ENCODE measurements at places on chromosomes 4 and X.

GRCh38 chr4:612052-612748 is 13.2 kb upstream of the PDE6B start:
- no peak for DNase-seq

- DNase-seq: no peak
Measured at GRCh38 chr4:40515398-40516293, 114.0 kb downstream of the RBM47 start.

DNA sequence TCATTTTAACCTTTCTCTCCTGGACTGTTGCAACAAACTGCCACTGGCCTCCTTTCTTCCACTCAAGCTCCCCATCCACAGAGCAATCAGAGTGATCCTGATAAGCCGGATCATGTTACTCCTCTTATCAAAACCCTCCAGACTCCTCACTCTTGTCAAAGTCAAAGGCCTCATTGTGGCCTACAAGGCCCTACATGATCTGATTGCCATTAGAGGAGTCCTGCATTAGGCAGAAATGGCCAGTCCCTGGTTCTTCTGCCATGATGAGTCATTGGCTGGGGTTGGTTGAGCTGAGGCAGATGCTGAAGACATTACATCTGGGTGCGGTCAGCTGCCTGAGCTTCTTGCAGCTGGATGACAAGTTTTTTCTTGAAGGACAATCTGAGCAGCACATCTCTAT is 32.7 kb upstream of the CASK start:
- no peak for DNase-seq

- no peak for DNase-seq
Measured at GRCh38 chr4:15910155-15910940, 28.2 kb downstream of the FGFBP1 start.

DNA sequence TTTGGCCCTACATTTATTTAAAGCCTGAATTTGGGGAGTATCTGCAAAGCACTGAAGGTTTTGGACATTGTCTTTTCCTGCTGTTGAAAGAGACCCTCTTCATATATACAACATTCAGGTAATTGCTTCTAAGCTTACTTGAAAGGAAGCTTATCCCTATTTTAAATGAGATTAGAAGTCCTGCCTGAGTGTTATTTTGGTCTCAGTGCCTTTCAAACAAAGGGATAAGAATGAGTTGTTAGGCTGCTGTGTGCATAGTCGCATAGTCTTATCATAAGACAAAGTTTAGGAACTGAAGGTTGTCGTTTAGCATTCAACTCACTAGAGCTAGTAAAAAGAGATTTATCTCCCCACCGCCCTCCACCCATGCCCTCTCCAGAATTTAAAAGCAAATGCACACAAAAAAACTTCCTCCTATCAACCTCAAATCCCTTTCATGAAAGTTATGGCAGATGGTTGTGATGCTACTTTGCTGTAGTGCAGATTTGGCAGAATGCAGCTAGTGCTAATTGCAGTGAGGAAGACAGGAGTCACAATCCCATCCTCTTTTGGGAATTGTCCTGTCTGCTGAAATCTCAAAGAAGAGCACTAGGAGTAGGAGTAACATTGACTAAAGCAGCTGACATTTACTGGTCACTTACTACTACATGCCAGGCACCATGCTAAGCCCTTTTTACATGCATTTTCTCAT is 5.8 kb downstream of the HERC3 start:
- no peak for DNase-seq

DNA sequence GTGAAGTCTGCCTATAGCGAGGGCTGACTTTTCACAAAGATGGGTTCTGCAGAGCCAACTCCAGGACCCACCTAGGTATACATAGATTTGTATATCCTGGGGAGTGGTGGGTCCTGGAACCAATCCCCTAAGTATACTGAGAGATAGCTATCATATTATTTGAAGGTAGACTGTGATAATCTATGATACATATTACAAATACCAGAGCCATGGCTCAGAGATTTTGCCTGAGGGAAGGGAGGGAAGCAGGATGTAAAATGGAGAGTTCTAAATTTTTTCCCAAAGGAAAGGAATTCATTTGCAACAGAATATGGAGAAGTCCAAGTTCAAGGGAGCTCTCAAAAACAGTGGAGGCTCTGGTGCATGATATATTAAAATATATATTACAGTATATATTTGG is 7.2 kb downstream of the TCEAL3 start:
- no peak for DNase-seq

GRCh38 chr4:2741626-2742025 is 14.5 kb downstream of the TNIP2 start:
- DNase-seq: no peak

- no peak for DNase-seq
Measured at GRCh38 chrX:154761977-154762536, 607 bp upstream of the DKC1 start.

GRCh38 chr4:10093801-10094552 is 22.6 kb downstream of the WDR1 start:
- no peak for DNase-seq

DNA sequence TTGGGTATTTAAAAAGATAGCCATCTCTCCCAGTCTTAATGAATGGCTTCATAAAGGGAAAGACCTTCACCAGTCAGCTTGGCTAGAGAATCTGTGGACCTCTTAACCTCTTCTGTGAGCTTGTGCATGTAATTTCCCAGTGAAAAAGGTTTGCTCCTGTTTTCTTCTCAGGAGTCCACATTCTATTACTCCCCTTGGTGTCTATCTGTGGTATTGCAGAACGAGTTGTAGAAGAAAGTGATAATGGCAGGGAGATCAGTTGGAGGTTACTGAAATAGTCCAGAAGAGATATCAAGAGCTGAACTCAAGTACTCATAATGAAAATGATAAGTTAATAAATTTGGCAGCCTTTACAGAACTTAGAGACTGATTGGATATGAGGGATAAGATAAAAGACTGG is 16.5 kb upstream of the VAMP7 start:
- no peak for DNase-seq

GRCh38 chrX:80293354-80293753 is 126.9 kb upstream of the TENT5D start:
- no peak for DNase-seq

GRCh38 chr4:118825799-118826198 is 10.1 kb downstream of the SEC24D start:
- no peak for DNase-seq

DNA sequence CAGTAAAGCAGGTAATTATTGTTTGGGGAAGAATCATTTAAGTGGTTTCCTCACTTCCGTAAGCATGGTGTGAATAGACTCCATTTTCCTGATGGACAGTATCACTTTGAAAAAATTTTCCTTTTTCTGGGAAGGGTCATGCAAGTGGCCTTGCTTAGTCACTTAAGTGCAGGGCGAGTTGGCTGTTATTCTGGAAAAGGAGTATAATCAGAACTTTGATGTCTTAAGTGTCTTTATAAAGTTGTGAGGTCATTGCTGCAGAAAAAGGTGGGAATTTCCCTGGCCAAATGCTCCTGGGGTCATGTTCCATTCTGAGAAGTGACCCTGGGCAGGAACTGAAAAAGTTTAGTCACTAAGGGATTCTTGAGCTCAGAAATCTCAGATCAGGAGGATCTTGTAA is 146.1 kb upstream of the OTUD4 start:
- DNase-seq: no peak

GRCh38 chr4:163165217-163166017 is 1.3 kb downstream of the NAF1 start:
- DNase-seq: no peak

DNA sequence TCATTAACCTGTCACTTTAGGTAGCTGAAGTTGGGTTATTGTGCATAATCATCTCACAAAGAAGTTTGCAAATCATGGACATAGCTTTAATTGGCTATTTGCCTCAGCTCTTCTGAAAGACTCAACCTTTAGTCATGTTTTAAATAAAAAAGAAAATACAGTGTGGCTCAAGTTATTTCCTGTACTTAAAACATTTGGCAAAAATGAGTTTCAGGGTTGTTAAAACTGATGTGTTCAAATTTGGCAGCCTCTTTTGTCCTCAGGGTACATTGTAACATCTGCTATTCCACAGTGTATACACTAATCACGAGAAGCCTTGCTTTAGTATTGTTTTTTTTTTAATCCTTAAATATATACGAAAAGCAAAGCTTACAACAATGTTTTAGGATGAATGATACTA is 31.5 kb upstream of the HPGD start:
- no peak for DNase-seq

- no peak for DNase-seq
Measured at GRCh38 chr4:10182446-10183424, 66.1 kb upstream of the WDR1 start.

DNA sequence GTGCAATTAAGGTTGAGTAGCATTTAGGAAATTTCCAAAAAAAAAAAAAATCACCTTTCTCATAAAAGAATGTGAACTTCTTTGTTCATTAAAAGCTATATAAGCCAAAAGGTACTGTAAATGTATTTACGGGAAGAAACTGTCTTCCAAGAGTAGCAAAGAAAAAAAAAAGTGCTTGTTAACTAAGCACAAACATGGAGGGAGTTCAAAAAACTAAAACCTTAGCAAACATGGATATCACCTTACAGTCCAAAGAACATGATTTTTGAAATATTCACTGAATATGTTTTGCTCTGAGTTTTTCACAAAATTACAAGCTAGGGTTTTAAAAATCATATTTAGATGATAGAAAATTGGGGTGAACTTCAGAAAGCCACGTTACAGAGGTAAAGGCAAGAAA is 217.5 kb downstream of the ADAMTS3 start:
- no peak for DNase-seq

- DNase-seq: no peak
Measured at GRCh38 chr4:73866246-73866645, 2.9 kb upstream of the CXCL1 start.

- DNase-seq: no peak
Measured at GRCh38 chr4:83873996-83874395, 338.1 kb downstream of the GPAT3 start.

DNA sequence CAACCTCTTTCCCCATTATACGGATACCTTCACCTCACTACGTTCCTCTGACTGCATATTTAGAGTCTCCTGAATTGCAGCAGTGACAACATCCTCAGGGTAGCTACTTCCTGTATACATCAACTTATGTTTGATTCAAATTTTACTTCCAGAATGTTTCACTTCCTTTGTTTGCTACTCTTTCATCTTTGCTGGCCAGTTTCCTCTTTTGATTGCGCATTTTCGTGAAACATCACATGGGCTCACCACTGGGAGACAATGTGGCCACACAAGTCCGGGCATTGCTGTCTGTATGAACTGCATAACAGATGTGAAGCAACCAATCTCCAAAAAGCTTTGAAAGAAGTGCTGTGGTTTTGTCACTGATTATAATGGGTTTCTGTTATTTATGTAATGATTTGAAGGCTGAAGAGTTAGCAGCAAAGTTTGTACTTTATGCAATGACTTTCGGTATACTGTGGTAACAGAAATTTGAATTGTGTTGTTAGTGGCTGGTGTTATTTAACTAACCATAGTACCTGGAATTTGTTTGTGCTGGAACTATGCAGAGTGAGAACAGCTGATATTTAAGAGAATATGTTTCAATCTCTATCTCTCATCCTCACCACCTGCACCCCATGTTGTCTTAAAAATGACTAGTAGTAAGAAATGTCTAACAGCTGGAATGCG is 7.4 kb downstream of the SNCA start:
- DNase-seq: no peak

DNA sequence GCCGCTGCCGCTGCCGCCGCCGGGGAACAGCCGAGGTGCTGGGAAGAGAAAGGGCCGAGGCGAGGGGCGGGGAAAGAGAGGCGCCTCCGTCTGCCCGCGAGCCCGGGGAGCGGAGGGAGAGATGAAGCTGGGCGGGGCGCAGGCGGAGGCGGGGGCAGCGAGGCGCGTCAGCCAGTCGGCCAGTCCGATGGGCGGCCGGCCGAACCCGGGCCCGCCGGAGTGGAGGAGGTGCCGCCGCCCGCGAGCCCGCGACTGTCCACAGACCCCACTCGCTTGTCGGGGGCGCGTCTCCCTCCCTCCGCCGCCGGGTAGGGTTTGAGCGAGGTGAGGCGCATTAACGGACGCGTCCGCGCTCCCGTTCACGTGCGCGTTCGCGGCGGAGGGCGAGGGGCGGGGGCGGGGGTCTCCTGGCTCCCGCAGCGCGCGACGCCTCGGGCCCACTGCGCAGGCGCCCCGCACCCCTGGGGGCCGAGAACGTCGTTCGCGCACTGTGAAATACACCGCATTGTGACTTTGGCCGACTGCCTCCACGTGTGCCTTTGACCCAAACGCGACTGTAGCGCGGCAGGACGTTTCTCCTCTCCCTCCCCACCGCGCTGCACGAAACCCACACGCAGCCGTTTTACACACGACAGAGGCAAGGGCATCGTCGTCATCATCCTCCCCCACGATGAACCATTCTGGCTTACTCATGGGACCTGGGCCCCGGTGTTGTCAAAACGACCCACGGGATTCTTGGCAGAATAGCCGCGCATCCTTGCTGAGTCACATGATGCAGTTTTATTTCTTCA is at the start of gene NUDT11:
NUDT11 (minus strand) TSS at position 92 of the 791 bp plus-strand sequence. CDS start 148 bp downstream, outside the sequence.
- no peak for DNase-seq

GRCh38 chr4:164095313-164096110 is 601.0 kb downstream of the TMA16 start:
- no peak for DNase-seq
